ENCODE measurements at places on chromosomes 3 and 15.
A peak's percentile ranks its signal among the peaks of the same experiment; 100 is the strongest.

DNA sequence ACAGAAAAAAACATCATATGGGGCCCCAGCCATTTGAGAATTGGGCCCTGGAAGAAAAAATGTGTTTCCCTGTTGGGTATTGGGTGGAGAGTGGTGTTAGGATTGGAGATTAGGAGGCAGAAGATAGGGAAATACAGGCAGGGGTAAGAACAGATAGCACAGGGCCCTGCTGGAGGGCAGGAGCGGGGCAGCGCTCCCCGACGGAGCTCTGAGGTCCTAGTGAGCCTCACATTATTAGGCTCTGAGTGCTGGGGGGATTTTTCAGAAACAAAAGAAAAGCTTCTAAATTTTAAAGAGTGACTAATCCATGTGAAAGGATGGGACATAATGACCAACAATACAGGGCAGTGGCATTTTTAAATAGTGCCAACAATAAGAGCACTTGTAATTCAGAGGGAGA lies 241.2 kb downstream of the SOX2 start:
- no peak for DNase-seq

GRCh38 chr3:126026277-126026751 lies 57.3 kb downstream of the ROPN1B start:
- no peak for DNase-seq

DNA sequence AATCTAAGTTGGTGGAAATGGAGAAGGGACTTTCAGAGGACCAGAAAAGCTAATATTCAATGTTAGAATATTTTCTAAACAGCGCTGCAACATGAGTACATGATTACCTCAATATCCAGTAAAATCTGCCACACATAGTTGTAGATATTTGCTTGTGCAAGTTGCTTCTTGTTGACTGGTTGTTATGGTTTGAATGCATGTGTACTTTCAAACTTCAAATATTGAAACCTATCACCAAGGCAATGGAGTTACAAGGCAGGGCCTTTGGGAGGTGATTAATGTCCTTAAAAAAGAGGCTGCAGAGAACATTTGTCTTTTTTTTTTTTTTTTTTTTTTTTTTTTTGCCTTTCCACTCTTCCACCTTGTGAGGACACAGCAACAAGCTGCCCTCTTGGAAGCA lies 49.9 kb downstream of the TMCO5A start:
- no peak for DNase-seq

DNA sequence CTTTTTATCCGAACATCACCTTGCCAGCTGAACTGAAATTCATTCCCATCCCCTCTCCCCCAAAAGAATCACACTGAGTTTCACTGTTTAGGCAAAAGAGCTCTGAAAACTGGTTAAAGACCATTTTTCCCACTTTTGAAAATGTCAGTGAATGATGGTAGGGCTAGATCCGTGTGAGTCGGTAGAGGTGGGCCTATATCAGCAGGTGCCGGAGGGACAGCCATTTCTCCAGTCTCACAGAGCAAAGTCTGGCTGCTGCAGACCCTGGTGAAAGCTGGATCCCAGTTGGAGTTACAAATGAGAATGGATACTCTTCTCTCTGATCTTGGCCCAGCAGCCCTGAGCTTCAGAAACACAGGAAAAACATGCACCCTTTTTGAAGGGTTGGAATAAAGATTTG lies 10.9 kb downstream of the ENTPD3 start:
- no peak for DNase-seq

DNA sequence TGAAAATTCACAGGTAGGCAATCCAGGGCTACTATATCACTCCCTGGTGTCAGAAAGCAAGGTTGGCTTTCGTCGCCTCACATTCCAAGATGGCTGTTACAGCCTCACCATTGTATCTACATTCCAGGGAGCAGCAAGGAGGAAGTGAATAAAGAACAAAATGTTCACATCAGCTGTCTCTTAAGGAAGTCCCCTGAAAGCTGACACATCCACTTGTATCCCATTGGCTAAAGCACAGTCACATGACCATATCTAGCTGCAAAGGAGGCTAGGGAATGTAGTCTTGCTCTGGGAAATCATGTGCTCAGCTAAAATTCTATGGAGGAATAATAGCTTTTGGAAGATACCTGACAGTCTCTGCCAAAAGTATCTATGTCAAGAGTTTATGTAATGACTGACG lies 12.8 kb upstream of the GATA2 start:
- DNase-seq, result no peak

GRCh38 chr3:188220988-188221818 lies 67.2 kb downstream of the LPP start:
- no peak for DNase-seq

GRCh38 chr15:43469867-43470266 lies 23.1 kb downstream of the TP53BP1 start:
- DNase-seq, result no peak

GRCh38 chr3:175212896-175213295 lies 353.8 kb downstream of the NAALADL2 start:
- DNase-seq, result no peak

DNA sequence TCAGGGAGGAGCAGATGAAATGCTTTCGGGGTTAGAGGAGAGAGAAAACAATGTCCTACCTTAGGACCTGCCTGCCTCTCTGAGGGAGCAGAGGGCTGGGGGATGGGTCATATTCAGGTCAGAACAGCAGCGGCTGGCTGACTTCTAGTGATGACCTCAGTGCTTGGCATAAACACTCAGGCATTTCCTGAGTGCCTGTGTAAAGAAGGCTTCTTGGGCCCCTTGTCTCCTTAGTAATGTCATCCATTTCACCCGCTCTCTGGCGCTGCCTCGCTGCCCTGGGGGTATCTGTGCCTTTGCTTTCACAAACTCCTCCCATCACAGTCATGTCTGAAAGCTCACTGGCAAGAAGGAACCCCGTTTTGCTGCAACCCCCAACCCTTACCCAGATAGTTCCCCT lies 82.9 kb upstream of the GSK3B start:
- DNase-seq, result no peak

DNA sequence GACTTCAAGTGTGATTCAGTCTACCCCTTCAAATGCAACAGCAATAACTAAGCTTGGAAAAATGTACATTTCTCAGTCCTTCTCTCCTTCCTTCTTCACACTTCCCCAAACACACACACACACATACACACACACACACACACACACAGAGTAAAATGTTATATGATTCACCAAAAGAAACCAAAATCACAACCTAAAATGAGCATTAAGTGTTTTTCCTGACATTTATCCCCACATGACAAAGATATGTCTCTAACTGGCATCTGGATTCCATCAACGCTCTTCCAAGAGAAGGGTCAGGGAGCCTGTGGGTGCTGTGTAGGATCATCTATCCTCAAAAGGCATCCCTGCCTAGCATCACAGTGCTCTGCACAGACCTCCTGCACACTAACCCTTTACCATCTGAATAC lies 21.0 kb downstream of the PDZRN3 start:
- DNase-seq, result no peak

GRCh38 chr3:86175593-86176444 lies 815.1 kb downstream of the VGLL3 start:
- DNase-seq, result no peak

DNA sequence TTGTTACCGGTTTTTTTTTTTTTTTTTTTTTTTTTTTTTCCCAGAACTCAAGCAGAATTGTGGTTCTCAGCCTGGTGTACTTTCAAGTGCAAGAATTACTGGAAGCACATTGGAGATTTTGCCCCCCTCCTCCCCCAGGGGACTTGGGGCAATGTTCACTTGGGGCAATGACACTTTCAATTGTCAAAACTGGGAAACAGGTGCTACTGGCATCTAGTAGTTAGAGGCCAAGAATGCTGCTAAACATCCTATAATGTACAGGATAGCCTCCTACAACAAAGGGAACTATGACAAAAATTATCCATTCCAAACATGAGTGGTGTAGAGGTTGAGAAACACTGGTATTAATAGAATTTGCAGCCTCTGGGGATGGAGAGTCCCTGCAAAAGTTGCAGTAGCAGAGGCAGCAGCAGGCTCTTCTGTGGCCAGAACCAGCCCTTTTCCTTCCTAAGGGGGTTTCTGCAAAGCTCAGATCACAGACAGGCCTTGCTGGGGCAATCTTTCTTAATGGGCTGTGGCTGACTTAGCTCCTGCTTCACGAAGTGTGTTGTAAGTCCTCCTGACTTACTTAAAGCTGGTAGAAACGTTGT lies 144.3 kb upstream of the MRPS22 start:
- DNase-seq, result no peak

DNA sequence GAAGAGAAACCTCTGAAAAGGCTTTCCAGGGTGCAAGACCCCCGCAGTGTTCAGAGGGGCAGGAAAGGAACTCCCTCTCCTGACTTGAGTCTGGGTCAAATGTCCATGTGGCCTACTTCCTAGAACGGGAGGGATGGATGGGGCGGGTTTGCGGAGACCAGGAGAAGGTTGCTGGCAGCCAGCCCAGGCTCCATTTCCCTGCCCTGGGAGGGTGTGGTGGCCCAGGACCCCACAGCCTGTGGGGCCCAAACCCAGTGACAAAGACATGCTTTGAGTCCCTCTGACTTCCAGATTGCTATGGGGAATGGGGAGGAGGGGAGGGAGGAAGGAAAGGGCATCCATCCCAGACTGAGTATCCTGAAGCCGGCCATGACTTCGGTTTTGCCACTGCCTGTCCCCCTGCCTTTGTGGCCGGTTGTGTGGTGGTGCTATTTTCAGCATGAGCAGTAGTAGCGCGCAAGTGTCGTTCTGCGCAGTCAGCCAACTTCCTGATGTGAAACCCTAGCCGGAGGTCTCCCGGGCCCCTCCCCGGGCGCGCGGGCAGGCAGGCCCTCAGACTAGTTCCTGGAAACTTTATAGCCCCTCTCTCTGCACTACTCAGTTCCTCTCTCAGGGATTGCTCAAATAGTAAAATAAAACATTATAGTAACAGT lies 24.4 kb downstream of the MAGEF1 start:
- no peak for DNase-seq

GRCh38 chr3:159189994-159190669 lies 388.3 kb downstream of the MFSD1 start:
- DNase-seq, result no peak

DNA sequence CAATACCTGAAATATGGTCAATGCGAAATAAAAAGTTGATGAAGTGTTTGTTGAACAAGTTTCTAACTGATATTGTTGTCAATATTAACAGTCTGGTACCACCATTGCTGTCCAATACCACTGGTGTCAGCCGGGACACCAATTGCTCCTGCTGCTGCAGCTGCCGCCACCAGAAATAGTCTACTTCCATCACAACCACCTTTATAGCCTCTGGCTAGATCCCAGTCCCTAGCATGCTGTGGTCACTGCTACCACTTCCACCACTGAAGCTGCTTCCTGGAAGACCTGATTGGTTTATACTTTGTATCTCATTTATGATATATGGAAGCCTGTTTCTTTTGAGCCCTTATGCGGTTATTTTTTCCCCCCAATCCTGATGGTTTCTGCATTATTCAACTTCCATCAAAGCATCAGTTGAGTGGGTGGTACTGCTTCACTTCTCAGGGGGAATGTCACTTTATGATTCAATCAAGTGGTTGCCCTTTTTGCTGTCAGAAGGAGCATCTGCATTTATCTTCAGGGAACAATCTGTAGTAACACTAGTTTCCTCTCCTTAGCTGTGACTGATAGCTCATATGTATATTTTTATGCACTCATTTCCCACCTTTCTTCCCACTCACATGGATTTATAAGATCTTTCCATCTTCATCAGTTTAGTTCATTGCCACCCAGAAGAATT lies 11.7 kb downstream of the LNP1 start:
- DNase-seq, result no peak

DNA sequence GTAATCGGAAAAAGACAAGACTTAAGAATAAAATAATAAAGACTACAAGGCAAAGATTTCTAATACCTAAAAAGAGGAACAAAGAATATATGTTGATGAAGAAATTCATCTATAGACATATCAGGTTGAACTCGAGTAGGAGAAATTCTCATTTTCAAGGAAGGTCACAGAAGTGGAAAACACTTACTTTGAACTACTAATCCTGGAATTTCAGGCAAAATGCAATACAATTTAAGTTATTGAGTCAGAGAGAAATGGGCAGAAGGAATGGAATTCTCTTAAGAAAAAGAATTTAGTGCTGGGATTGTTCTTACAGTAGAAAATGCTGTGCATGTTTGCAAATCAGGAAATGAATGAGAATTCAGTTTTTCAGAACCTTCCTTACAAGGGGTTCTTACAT lies 135.9 kb upstream of the TGFBR2 start:
- no peak for DNase-seq

GRCh38 chr15:53354874-53355273 lies 404.6 kb downstream of the WDR72 start:
- no peak for DNase-seq

- DNase-seq, result peak; percentile 30
Measured at GRCh38 chr3:112086076-112086854, at the start of gene C3orf52. TSS of gene C3orf52 (plus strand) at chr3:112086389. CDS start at chr3:112086408, 19 bp downstream.

- peak; percentile 76 for DNase-seq
Measured at GRCh38 chr3:50192689-50193141, 1.3 kb downstream of the GNAT1 start.
